IPS DF 6.9 (cell line): ENCODE measurements at places on chromosomes 3 and 15.

- DNase-seq, result no peak
These were observed 3.7 kb upstream of the NGRN start for GRCh38 chr15:90261811-90262210.

DNA sequence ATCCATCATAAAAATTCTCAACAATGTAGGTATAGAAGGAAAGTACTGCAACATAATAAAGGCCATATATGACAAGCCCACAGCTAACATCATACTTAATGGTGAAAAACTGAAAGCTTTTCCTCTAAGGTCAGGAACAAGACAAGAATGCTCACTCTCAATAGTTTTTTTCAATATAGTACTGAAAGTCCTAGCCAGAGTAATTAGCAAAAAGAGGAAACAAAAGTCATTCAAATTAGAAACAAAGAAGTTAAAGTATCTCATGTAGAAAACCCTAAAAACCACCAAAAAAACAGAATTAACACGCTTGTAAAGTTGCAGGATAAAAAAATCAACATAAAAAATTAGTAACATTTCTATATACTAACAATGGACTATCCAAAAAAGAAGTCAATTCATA is 61.8 kb downstream of the MYH15 start:
- DNase-seq, result no peak

GRCh38 chr15:85671156-85671555 is 123.6 kb downstream of the KLHL25 start:
- no peak for DNase-seq

DNA sequence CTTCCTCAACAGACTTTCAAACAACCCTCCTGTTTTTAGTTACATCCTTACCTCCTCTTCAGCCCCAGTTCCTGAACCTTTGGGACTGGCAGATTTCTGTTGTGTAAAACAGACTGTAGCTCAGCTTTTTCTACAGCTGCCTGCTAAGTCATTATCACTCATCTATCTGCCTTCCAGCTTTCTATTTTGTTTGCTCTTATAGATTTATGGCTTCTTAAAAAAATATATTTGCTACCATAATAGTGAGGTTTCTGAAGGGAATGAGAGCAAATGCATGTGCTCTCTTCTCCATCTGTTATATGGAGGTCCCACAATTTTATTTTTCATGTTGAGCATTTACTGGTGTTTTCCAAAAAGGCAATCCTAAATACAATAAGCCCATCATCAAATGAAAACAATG is 18.2 kb upstream of the GJD2 start:
- DNase-seq, result no peak
